ENCODE measurements at places on chromosomes 7 and 10.

GRCh38 chr7:20172736-20173334, 44.3 kb downstream of the MACC1 start:
- DNase-seq: peak; percentile 30

DNA sequence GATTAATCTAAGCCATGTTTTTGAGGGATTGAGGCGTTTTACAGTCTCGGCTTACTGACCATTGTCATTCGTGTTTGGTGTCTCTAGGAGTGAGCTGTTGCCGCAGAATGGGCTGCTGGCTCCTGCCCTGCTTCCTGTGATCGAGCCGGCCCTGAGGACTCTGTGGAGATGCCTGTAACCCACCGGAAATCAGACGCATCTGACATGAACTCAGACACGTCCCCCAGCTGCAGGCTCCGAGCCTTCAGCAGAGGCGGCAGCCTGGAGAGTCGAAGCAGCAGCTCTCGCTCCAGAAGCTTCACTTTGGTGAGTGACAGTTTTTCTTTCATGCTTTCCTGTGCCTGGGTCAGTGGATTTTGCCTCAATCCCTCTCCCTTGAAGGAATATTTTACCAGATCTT, 28.8 kb downstream of the PROSER2 start:
- DNase-seq: no peak

GRCh38 chr10:79391231-79392019, 44.2 kb downstream of the PPIF start:
- DNase-seq: no peak

DNA sequence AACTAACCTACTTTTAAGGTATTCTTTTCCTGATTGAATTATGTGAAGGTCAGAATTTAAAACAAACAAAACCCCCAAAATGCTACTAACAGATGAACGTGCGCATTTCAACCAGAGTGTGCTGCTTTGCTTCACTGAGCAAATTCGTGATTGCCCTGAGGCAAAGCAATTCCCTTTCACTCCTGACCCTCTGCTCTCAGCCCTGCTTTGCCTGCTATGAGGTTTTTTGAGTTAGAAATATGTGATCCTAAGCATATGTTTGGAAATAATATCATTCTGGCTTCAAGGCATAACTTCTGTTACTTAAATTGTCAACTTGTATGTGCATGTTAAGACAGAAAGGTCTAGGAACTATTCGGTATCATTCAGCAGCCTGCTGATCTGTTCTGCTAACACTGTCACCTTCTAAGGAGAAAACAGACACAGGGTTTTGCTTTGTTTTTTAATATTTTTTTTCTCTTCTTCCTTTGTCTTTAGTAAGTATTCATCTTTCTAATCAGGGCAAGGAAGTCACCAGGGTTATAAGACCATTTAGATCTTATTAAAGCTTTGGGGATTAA, 124.2 kb downstream of the GNAT3 start:
- DNase-seq: no peak

DNA sequence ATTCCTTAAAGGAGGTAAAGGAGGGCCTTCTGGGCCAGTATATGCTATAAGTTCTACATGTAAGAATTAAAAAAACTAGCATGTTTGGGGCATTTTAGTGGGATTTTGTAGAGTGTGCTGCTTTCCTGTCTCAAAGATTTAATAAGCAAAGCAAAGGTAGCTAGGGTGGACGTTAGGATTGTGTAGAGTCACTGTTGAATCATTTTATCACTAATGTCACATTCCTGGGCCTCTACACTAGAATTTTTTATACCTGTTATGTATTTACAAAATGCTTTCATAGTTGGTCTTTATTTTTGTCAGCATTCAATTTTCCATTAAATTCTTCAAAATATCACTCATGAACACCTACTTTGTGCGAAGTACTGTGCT, 139.4 kb upstream of the PHYHIPL start:
- DNase-seq: no peak

- DNase-seq: no peak
Measured at GRCh38 chr10:104766341-104766740, 125.3 kb downstream of the SORCS3 start.

DNA sequence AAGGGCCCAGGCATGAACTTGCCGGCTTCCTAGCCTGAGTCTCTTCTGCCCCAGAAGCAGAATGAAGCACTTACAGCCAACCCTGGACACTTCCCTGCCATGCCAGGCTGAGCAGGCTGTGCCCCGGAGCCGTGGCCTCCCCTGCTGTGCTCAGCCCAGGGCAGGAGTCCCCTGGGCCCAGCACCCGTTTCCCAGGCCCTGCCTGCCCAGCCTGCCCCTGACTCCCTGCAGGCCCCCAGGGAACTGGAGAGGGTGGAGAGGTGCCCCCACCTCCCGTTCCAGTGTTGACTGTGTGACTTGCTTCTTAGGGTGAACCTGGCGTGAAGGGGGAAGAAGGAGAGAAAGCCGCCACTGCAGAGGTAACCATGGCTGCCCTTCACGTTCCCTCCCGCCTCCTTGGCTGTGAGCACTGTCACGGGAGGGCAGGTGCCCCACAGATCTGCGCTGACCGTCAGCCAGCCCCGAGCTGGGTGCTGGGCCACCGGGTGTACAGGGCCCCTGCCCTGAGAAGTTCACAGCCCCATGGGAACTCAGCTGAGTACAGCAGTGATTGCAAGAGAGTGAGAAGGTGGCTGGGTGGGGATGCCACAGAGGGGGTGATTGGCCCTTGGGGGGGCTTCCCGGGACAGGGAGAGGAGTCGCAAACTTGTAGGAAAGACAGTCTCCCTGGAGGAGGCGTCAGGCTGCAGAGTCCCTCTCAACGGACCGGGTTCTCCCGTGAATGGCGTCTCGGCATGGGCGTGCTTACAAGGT, 75.9 kb downstream of the MYL10 start:
- DNase-seq: peak; percentile 22

- DNase-seq: no peak
Measured at GRCh38 chr7:26216049-26216448, 14.5 kb downstream of the CBX3 start.

GRCh38 chr10:49331431-49331830, 32.5 kb downstream of the C10orf71 start:
- DNase-seq: no peak

DNA sequence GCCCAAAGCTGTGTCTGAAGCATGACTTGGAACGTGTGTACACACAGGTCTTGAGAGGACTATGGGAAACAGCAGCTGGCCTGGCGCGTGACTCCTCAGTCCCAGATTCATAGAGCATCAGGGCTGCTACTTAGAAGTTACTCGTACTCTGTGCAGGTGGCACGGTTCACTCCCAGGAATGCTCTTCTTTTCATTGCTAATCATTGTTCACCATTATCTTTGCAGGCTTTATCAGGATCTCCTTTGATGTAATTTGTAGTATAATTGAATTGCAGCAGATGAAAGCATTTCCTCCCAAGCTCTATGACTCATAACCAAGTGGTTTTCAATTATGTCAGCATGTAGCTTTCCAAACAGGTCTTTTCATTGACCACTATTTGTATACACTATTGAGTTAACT, 938.9 kb downstream of the NRG3 start:
- DNase-seq: no peak

DNA sequence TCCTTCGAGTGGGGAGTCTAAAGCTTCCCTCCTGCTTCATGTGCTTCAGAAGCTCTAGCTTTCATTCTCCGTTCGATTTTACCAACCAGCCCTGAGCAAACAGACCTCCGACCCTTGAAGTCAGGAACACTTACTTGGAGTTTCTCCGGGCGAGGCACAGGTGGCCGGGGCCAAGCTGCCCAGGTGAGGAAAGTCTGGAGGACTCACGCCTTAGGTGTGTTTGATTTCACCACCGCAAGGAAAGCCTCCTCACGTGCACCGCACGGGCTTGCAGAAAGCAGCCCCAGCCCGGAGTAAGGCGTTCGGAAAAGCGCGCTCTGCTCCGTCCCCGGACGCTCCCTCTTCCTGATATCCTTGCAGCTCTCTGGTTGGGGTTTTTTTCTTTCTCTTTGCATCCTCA, 30.1 kb upstream of the CNPY1 start:
- no peak for DNase-seq

DNA sequence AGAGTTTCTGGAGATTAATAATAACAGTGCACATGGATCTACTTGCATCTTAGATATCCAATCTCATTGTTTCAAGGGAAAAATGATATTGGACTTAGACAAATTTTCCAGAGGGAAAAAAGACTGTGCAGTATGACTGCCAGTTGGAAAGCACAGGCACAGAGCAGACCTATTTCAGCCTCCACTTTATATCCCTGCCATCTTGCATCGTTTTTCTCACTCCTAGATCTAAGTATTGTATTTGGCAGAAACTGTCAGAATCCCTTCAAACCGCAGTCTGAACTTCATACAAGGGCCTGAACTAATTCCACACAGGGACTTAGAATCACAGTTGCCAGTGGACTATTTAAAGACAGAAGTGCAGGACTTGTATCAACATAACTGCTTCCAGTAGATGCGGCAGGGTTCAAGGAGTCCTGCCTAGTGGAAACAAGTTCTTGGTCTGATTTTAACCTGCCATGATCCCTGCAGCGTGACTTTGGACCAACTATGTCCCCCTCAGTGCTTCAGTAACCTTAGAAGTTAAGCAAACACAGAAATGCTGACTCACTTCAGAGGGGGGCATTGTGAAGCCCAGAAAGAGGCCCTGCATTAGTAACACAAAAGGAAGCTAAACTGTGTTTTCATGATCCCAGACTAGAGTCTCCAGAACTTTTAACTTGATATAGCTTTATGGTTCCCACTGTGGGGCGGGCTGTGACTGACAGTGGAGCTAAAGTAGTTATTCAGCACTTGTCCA, 95.7 kb upstream of the PALS2 start:
- no peak for DNase-seq

DNA sequence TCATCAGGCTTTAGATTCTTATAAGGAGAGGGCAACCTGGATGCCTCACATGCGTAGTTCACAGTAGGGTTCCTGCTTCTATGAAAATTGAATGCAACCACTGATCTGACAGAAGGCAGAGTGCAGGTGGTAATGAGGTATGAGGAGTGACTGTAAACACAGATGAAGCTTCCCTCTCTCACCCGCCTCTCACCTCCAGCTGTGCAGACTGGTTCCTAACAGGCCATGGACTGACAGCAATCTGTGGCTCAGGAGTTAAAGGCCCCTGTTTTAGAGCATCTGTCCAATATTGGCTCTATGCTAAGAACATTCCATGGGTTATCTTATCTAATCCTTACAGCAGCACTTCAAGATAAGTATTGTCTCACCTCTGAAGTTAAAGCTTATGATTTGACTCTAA, 213.5 kb upstream of the NRP1 start:
- DNase-seq: no peak

- DNase-seq: peak; percentile 19
Measured at GRCh38 chr7:37448011-37448635, 541 bp downstream of the ELMO1 start.

- no peak for DNase-seq
Measured at GRCh38 chr10:75424571-75424970, 6.9 kb upstream of the LRMDA start.

- no peak for DNase-seq
Measured at GRCh38 chr7:101964680-101965452, 147.4 kb downstream of the CUX1 start.

DNA sequence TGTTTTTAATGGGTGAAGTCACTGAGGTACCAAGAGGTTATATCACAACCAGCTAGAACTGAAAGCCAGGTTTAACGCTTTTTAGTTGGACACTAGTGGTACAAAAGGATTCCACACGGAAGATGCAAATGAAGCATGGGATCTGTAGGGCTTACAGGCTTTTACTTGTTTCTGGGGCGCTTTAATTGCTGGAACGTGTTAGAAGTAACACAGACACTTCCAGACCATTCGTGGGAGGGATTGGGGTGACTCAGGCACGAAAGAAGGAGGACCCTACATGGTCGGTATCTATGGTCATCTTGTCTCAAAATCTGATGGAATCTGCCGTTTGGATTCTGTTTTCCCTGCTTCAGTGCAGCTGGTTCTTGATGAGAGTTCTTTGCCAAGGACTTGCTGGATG, 1.0 kb downstream of the YKT6 start:
- DNase-seq: no peak

Measured in mesothelial cell of epicardium (in vitro differentiated cells).